ENCODE measurements at places on chromosomes 5 and 9.

- DNase-seq: no peak
Measured at GRCh38 chr5:150235500-150235854, 45.6 kb downstream of the SLC6A7 start.

DNA sequence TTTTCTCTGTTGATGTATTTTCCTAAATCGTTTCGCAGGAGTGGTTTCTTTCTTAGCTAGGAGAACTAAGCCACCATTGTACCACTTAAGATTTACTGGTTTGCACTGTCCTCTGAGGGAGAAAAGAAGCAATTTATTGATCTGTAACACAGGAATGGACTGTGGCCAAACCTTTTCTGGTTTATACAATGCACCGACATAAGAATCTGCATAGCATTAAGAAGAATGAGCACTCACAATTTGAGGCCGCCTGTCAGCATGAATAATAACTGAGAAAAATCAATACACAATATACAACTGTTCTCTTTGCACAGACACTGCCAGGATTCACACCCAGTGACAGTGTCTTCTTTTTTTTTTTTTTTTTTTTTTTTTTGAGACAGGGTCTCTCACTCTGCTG, 168.6 kb upstream of the DMRT1 start:
- no peak for DNase-seq

- no peak for DNase-seq
Measured at GRCh38 chr5:109935833-109936490, 246.2 kb downstream of the MAN2A1 start.

DNA sequence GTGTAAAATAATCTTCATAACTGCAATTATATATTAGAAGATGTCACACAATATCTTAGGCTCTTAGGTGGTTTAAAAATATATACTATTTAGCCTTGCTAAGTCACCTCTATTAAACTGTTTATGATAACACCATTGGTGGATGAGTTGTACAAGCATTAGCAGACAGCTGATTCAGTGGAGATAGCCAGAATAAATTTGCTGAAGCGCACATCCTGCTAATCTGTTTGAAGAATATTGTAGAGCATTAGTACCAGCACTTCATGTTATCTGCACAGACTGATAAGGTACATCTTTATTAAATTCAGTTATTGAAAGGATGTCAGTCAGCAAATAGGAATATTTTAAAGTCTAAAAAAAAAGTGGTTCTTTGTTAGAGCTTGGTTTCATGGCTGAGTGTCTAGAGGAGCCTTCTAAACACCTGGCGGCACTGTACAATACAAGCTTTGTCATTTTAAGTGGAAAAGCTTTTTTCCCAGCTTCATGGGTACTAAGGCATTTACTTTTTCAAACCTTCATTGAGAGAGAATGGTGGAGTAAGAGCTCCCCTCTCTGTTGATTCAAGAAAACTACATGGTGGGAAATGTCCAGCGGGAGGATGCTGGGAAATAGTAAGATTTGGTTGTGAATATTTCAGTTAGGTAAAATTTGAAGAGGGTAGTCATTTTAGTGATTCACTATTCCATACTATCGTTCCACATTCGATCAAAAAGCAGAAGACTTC, 275.1 kb downstream of the SLF1 start:
- no peak for DNase-seq

- DNase-seq: no peak
Measured at GRCh38 chr5:93587597-93588351, 4.8 kb downstream of the NR2F1 start.

All from NCI-H1105 (cell line).